ENCODE measurements at places on chromosomes 2 and 18.

DNA sequence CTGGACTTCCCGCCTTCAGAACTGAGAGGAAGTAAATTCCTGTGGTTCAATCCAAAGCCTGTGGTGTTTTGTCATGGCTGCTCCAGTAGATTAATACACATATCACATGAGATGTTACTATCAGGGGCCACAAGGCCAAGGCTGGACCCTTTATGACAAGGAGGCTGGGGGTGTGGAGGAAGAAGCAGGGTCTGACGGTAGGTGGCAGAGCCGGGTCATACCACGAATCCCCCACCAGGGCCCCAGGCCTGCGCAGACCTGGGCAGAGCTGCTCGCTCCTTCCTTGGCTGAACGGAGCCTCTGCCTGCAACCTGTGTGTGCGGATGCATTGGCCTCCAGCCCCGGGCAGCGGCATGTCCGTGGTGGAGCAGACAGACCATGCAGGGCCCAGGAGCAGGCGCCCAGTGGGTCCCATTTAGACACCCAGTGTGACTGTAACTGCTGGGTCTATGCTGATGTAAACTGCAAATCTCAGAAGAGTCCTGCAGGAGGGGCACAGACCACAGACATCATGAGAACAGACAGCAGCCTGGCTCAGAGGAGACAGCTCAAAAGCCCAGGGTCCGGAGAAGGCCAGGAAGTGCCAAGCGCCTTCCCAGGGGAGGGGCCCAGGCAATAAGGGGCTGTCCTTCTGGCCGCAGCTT, 155.2 kb downstream of the PXDN start:
- no peak for DNase-seq

DNA sequence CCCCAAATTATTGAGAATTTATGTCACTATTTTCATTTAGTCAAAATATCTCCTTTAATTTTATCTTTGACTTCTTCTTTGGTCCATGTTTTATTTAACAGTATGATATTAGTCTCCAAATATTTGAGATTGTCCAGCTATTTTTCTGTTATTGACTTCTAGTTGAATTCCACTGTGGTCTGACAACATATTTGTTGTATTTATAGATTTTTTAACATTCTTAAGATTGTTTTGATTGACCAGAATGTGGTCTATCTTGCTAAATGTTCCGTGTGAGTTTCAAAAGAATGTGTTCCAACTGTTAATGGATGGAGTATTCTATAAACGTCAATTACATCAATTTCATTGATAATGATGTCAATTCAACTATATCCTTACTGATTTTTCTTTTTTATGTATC, 1452.1 kb downstream of the SUCLG1 start:
- no peak for DNase-seq

DNA sequence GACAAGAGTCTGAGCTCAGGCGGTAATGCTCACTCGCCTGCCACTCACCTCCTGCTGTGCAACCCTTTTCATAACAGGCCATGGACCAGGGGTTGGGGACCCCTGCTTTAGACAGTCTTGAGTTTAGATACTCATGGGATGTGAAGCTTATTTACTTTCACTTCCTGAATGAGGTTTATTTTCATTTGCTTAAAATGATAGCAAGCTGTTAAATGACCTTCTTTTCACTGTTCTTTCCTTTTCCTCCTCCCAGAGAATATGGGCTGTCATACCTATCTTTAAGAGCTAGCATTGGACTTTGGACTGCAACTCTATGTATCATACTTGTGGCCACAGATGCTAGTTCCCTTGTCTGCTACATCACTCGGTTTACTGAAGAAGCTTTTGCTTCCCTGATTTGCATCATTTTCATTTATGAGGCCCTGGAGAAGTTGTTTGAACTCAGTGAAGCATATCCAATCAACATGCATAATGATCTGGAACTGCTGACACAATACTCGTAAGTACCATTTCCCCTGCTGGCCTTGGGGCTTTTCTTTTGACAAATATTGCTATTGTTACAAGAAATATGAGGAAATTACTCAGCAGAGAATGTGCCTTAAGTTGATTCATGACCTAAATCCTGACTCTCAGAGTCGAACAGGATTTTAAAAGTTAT, 168.5 kb downstream of the DPP4 start:
- DNase-seq, result peak; percentile 21

- DNase-seq, result no peak
These were observed 38.4 kb downstream of the EIF4E2 start for GRCh38 chr2:232588680-232589585.

DNA sequence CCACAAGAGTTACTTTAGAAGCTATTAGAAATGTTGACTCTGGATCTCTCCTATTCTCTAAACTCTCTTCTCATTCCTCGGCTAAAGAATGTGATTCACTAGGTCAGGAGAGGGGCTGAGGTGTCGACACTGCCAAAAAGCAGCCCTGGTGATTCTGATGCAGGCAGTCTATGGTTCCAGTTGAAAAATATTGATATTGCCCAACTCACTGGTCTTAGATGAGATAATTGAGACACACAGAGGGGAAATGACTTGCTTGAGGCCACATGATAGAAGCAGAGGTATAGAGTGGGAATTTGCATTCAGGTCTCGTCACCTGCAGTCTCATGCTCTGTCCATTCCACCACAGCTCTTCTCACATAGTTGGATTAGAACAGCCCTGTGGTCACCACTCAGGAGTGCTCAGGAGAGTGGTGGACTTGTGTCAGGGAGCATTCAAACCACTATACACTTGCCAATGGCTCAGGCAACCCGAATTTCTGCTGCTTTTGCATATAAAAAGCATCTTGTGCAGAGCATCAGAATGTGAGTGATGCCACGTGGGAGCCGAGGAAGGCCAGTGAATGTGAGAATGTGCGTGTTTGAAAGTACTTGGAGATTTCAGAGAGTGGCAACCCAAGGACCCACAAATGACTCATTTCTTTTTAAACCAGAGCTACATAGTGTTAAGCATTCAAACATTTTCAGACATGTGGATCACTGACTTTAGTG, 65.1 kb upstream of the CTLA4 start:
- no peak for DNase-seq

- no peak for DNase-seq
These were observed 85.9 kb upstream of the RFX8 start for GRCh38 chr2:101560780-101561315.
